A549 treated with ZK216348 at 1 μM for 4 hours (cell line): ENCODE measurements at places on chromosomes 13 and 19. TPM values are rescaled to one million over a fixed set of nuclear protein-coding genes. Genes with fewer than 3 reads are reported as not detected.

The NLRP11 gene
- total RNA-seq = 0.05 to 0.06 TPM in 2 of 5 replicates, not detected in the others

The PRTN3 gene
- total RNA-seq = 0.24 to 0.64 TPM (median 0.34 TPM) in 3 of 5 replicates, not detected in the others

The IGFL2 gene
- 0.50 to 1.3 TPM (median 0.73 TPM) in 5 replicates for total RNA-seq

The OR7C1 gene
- total RNA-seq = not detected in 5 replicates

The APC2 gene
- 0.78 to 2.1 TPM (median 1.8 TPM) in 5 replicates for total RNA-seq

The SNRNP70 gene
- 263 to 401 TPM (median 360 TPM) in 5 replicates for total RNA-seq

The DAND5 gene
- 0.08 to 0.19 TPM in 2 of 5 replicates, not detected in the others for total RNA-seq
